Left ventricle myocardium inferior (tissue), 1 donor: ENCODE measurements at places on chromosomes 5 and 9.

GRCh38 chr9:130472184-130472705, 27.5 kb downstream of the ASS1 start:
- peaks cover 36% of the 10 kb centered on the region for H3K36me3 ChIP-seq
- no peaks in the 10 kb centered on the region for H3K4me1 ChIP-seq
- no peak for DNase-seq
- no peaks in the 10 kb centered on the region for H3K27me3 ChIP-seq
- H3K4me3 ChIP-seq, result no peak overlapping the region

DNA sequence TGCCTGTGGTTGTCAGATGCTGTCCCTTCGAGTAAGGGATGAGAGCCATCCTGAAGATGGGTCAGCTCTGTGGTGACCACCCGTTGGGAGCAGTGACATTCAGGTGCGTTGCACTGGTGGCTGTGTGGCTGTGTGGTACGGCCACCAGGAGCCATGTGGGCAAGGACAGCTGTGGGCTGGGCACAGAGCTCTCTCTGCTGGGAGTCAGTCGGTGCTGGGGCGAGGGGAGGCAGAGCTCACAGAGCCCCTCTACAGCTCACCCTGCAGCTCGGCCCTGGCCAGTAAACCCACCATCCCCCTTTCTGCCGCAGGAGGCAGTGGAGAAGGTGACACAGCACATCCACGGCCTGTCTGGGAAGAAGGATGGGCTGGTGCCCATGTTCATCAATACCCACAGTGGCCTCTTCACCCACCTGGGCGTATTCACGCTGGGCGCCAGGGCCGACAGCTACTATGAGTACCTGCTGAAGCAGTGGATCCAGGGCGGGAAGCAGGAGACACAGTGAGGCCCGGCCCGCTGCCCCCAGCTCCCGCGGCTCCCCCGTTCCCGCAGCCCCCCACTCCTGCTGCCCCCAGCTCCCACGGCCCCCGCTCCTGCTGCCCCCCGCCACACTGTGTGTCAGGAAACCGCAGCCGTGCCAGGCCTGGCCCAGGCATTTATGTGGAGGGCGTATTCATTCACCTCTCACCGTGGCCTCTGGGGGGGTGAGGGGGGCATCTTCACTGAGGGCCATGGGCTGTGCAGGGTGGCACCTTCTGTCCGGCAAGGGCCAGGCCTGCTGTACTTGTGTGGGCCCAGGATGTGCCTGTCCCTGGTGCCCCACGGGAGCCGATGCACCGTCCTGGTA, 8.5 kb downstream of the DPP7 start:
- DNase-seq, result no peak
- H3K27ac ChIP-seq, result no peak overlapping the region
- H3K36me3 ChIP-seq, result peaks cover 94% of the 10 kb centered on the region
- no peaks in the 10 kb centered on the region for H3K4me1 ChIP-seq

GRCh38 chr5:95760273-95761191, 29.4 kb downstream of the RHOBTB3 start:
- H3K4me3 ChIP-seq, result peak overlapping the region; percentile 32
- H3K4me1 ChIP-seq, result peaks cover 47% of the 10 kb centered on the region
- H3K27me3 ChIP-seq, result no peaks in the 10 kb centered on the region
- peak overlapping the region; percentile 21 for H3K27ac ChIP-seq

GRCh38 chr9:93633492-93634221, 57.3 kb downstream of the PHF2 start:
- no peak overlapping the region for H3K27ac ChIP-seq
- DNase-seq, result no peak
- peaks cover 72% of the 10 kb centered on the region for H3K36me3 ChIP-seq
- no peak overlapping the region for H3K4me3 ChIP-seq
- no peaks in the 10 kb centered on the region for H3K27me3 ChIP-seq

DNA sequence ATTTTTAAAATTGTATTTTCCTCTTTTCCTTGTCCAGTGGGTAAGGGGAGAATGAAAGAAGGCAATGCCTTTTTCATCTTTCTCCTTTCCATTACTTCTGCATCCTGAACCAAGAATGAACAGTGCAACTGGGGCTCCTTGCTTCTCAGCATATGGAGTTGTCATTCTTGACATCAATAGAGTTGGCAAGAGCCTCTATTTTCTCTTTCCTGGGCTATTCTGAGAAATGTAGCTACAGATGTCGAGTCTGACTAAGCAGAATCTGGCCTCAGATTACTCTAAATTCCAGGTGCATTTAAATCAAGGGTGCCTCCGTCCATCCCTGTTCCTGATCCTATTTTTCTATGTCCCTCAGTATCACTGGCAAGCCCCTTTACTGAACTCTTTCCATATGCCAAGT, 244.8 kb downstream of the GLIS3 start:
- no peak overlapping the region for H3K4me3 ChIP-seq
- H3K4me1 ChIP-seq, result no peaks in the 10 kb centered on the region
- H3K36me3 ChIP-seq, result no peaks in the 10 kb centered on the region
- no peak overlapping the region for H3K27ac ChIP-seq
- DNase-seq, result no peak

GRCh38 chr9:106441283-106441682, 421.7 kb upstream of the ZNF462 start:
- no peaks in the 10 kb centered on the region for H3K36me3 ChIP-seq
- H3K4me3 ChIP-seq, result no peak overlapping the region
- DNase-seq, result no peak
- H3K27ac ChIP-seq, result no peak overlapping the region
- peaks cover 14% of the 10 kb centered on the region for H3K4me1 ChIP-seq
- no peaks in the 10 kb centered on the region for H3K27me3 ChIP-seq
